ENCODE measurements at places on chromosomes 7 and 10.
A peak's percentile ranks its signal among the peaks of the same experiment; 100 is the strongest.

DNA sequence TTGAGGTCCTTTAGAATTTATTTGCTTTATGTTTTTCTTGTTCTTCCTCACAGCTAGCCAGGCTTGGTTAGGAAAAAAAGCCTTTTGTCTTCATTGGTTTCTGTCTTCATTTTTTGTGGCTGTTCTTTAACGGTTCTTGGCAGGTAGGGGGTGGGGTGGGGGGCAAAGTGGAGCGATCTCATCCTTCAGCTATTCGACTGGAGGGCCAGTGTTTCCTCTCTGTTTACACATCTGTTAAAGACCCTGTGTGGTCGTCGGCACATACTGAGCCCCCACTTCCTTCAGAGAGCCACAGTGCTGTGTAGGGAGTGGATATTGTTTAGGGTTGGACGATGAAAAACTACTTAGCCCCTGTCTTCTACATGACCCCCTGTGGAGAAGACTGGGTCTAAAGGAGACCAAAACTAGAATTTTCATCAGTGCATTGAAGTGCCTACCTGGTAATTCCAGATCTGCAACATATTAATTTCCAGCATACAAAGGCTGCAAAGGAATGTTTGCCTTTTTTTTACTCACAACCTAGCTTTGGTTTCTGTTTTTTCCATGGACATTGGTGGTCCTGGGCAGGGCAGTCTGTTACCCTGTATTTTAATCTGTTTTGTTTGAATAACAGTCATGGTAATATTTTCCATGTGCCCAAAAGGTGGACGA is 29.0 kb downstream of the PRPF18 start:
- no peak for DNase-seq

DNA sequence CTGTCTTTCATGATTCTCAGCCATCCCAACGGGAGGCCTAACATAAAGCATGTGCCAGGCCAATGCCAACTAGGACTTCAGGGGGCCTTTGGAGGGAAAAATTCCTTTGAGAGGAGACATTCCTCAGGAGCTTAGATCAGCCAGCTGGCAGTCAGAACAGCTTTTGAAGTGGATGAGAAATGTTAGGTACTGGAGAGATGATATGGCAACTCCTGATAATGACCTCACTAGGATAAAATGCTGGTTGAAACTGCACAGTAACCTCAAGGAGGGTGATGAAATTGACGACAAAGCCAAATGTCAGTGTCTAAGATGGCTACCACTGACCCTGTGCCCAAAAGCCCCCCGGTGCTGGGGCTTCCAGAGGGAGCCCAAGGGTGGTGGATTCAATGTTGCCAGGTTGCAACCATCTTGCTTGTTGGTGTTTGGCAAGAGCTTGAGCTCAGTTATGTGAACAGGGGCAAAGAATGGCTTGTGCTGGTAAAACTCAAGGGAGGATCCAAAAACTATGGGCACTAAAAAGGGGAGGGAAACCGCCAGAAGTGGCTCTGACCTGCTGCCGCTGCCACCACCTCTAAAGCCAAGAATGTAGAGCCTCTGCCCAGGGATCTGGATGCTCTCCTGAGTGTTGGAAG is 121.2 kb downstream of the UBE2H start:
- DNase-seq = no peak

DNA sequence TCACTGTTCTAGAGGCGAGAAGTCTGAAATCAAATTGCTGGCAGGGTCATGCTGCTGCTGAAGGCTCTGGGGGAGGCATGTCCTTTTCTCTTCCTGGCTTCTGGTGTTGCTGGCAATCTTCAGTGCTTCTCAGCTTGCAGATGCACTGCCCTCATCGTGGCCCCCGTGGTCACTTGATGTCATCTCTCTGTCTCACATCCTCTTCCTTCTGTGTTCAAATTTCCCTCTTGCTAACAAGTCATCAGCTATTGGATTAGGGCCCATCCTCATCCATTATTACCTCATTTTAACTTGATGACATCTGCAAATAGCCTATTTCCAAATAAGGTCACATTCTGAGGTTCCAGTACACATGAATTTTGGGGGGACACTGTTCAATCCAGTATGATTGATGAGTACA is 36.6 kb upstream of the SRGN start:
- DNase-seq = no peak

DNA sequence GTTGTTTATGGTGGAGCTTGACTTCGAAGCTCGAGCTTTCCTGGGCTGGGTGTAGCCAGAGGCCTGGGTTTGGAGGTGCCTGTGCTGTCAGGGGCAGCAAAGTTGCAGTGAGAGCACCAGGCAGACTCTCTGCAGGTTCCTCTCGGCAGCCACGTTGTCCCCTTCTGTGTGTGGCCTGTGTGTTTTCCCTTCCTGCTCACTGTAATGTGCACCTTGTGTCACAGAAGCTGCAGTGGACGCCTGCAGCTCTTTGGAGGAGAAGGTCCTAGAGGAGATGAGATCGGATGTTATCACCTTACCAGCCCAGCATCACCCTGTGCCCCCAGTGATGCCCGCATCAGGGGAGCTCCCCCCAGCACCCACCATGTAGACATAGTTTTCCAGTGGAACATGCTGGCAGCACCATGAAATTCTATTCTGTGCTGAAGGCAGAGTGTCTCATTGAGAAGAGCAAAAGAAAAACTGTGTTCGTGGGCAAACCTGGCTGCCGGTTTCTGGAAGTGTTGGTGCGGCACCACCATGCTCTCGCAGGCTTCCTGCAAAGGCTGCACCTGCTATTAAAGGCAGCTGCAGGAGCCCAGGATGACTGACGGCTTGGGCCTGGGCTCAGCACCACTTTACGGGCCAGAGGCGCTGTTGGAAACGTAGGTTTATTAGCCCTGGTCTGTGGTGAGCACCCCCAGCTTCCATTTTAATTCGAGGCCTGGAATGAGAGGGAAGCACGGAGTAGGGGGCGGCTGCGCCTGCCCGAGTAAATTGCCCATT is 609.8 kb upstream of the FOXK1 start:
- no peak for DNase-seq

DNA sequence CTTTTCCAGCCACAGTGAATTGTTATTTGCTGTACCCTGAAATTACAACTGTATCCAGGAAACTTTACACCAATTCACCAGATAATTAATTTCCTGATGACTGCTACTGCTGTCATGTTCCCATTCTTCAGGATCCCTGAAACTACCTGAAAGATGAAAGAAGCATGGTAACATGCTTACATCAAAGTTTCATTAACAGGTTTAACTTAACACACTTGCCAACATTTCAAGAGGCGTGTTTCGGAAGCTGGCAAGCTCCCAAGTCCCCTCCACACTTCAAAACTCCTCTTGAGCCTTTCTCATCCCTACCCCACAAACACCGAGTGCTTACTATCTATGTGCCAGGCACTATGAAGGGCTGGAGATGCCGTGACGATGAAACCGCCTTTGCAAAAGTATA is 88.6 kb downstream of the MPP7 start:
- DNase-seq = no peak

DNA sequence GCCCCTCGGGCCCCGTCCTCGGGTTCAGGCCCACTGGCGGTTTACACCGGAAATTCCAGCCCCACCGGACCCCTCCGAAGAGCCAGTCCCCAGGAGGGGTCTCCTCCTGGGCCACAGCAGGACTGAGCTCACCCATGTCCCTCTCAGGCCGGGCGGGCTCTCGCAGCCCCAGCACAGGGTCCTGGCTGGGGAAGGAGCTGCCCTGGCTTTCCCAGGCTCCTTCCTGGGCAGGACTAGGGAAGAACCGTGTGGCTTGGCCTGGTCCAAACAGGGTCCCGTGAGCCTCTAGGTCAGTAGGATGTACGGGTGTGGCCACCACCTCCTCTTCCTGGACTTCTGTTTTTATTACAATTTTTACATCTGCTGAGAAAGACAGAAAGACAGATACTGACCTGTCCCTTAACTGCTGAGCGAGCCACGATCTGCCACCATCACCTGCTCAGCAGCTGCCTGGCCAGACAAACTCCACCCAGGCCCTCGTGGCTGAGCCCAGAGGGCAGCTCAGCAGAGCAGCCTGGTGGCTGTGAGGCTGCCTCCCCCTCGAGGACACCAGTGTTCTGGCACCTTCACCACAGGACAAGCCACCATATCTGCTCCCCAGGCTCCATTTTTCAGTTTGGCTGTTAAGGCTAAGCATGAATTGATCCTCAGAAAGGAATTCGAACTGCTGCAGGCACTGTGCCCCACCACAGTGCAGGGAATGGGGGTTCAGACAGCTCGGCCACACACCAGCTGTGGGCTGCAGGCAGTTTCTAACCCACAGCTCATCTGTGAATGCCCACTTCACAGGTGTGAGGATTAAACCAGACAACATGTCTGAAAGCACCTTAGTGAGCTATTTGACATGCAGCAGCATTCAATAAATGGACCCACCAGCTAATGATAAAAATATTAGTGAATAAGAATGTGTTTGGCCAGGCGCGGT is 14.5 kb upstream of the ZNF777 start:
- DNase-seq = no peak

- DNase-seq = peak; percentile 25
These were observed 190.9 kb upstream of the LYZL2 start for GRCh38 chr10:30820261-30820991.

- no peak for DNase-seq
These were observed 134.8 kb downstream of the PDE1C start for GRCh38 chr7:31935124-31936054.

DNA sequence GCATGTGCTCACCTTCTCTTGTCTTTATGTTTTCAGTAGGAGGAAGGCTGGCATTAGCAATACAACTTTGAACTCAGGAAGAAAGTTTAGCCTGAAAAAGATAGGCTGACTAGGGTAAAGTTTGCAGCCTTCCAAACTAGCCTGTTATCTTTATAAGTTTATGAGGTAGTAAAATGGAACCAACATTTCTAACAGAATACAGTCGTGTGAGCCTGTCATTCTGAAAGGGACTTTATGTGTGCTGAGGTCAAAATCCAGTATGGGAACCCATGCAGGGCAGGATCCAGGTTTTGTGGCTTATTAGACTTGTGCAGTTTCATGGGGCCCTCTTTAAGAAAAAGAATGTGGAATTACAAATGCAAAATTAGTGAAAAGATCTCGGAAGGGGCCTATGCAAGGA is 201.0 kb upstream of the PRPS1L1 start:
- DNase-seq = no peak

DNA sequence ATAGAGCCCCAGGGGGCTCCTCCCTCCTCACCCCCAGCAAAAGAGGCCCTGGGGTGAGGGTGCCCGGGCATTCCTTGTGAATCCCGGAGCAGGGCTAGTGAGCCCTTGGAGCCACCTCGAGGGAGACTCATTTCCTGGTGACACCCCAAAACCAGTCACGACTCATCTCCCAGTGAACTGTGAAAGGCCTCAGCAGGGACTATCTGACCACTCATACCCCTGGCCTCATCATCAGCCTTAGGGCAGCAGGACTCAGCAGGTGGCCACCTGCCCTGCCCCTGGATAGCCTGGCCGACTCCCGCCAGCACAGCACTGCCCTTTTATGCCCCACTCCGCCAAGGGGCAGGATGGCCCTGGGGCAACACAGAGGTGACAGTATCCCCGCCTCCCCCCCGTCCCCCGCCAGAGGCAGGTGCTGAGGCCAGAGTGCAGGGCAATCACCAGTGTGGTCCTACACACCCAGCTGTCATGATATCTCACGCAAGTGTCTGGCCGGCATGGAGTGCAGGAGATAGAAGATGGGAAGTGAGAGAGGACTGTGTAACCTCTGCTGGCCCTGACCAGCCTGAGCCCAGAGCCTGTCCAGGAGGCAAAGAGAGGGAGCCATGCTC is 3.2 kb downstream of the SNCG start:
- DNase-seq = no peak

DNA sequence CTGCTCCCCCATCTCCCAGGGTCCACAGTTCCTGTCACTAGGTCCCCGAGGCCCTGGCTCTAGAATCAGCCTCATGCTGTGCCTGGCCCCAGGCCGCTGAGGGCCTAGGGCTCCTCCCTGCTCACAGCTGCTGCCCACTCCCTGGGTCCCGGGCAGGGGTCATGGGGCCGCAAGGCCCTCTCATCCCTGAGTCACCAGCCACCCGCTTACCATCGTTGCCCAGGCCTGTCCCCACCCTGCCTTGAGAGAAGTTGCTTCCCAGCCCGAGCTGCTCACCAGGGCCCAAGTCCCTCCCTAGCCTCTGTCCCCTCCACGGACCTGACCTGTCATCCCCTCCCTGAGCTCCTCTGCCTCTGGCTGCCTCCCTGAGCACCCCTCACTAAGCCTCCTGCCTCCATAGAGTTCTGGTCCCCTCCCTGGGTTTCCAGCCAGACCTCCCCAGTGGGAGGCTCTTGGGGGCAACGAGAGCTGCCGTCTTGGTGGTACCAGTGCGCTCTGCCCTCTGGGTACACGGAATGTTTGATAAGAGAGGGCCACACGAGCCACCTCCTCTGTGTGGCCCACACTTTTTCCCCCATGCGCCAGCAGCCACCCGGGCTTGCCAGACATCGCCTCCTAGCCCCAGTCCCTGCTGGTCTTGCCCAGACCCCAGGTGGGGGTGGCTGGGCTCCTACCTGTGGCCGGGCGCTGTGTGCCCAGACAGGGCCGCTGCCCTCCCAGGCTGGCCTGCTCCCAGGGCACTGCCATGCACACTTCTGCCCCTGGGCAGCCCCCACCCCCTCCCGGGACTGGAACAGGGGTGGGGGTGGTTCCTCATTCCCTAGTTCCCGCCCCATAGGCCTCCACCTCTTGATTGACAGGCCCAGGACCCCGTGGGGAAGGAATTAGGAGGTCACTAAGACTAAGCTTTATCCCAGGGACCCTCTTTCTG is 21.3 kb downstream of the MLXIPL start:
- no peak for DNase-seq

- no peak for DNase-seq
These were observed 45.3 kb upstream of the PIK3AP1 start for GRCh38 chr10:96765406-96766240.

DNA sequence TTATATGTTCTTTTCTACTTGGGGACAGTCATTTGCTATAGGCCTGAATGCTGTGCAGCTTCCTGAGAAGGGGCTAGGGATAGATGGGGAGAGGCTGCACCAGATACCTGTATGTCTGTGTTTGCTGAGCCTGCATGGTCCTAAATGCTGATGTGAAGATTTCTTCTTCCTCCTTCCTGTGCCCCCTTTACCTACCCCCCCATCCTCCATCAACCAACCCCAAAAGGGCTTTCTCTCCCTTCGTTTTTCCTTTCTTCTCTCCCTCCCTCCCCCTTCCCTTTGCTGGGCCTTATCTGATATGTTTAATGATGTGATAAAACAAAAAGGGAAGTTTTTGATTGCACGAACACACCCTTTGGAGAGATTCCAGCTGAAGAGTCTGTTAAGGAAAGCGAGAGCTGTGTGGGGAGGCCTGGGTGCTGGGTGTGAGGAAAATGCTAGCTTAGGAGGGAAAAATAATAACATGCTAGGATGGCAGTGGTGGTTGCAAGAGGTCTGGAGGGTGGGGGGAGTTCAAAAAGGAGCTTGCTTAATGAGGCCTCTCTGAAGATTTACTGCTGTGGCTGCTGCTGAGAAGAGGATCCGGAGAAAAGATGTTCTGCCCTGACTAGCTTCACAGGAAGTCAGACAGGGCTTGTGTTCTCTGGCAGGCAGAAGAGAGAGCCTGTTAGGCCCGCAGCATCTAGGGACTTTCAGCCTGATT is 101.8 kb downstream of the SAMD9 start:
- DNase-seq = peak; percentile 58

- DNase-seq = no peak
These were observed 6.6 kb upstream of the DLX6 start for GRCh38 chr7:96998744-96999143.

- DNase-seq = no peak
These were observed 105.5 kb downstream of the CUX1 start for GRCh38 chr7:101922631-101923601.
